NCI-H774 (cell line): ENCODE measurements at places on chromosomes 1 and 21.

DNA sequence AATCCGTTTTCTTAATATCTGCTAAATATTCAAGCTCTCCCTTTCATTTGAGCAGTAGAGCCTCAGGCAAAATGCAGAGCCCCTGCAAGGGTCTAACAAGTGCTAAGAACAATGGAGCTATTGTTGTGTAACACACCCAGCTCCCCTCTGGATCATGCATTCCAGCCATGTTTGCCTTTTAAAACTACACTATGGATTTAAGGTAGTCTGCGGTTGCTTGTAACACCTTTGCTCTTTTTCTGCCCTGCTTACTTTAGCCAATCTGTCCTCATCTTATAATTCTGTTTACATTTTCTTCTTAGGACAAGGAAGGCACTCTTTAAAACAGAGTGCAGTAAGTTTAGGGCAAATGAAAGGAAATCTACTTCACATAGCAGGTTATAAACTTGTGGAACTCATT lies 60.0 kb upstream of the C1orf105 start:
- DNase-seq, result no peak

- DNase-seq, result no peak
These were observed 9.3 kb downstream of the PLEKHM2 start for GRCh38 chr1:15693371-15693770.

- DNase-seq, result no peak
These were observed 44.6 kb downstream of the MRPL39 start for GRCh38 chr21:25562660-25563059.

DNA sequence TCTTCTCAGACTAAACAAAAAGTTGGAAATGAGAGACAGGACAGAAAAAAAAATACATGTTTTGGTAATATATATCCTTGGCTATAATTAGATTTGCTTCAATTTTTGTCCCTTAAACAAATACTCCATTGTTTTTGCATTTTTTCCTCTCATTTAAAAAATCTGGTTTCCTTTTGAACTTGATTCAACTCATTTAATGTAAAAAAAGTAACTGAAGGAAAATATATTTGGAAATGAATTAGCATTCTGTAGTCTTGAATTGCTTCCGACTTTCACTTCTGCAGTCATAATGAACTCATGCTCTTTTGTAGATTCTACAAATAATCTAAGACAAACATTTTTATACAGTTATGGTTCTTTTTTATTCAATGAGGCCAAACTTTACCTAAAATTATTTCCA lies 309.1 kb downstream of the HMCN1 start:
- no peak for DNase-seq

DNA sequence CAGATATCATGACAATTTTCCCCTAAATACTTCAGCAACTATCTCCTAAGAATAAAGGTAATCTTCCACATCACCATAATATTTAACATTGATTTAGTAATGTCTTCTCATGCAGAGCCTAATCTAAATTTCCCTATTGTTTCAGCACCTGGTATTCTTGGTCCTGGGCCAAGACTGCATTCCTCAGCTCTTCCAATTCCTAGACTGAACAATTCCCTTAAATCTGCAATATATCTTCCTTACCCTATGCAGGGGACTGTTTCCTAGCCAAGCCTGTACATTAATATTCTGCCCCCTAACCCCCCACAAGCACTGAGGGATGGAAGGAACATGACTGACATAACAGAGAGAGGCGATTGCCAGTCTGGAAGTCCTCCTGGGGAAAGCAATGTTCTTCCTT lies 28.7 kb upstream of the DISP1 start:
- no peak for DNase-seq

GRCh38 chr1:52738893-52739292 lies 12.6 kb downstream of the ZYG11B start:
- DNase-seq, result no peak

DNA sequence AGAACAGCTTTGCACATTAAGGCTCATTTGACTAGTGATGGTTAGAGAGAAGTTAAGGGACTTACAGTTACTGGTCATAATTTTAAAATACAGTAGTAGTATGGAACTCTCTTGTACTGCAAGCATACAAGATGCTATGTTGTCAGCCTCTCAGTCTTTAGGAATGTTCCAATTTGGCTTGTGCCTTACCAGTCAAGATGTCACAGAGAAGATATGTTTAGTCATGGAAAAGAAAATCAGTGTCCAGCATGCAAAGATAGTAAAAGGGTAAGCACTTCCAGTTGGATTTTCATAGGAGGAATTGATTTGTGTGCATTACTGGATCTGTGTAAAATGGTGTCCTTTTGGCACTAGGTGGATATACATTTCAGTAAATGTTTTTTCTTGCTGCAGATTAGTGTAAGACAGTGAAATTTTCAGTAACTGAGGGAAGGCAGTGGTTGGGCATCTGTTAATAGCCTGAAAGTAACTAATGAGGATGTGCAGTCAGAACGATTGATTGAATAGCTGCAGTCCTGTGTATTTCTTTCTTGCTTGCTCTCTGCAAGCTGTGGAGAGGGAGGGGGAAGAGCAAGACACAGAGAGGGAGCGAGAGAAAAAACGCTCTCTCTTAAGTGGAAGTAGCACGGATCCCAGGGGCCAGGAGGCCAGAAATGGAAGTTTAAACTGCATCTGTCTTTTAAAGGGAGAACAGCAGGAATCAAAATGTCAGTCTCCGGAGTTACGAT lies 108.2 kb downstream of the CLEC20A start:
- DNase-seq, result no peak
